Purkinje cell (primary cell): ENCODE measurements at places on chromosomes 1 and 21. TPM values are rescaled to one million over a fixed set of nuclear protein-coding genes. Genes with fewer than 3 reads are reported as not detected.

The KIF26B gene
- 0.52 and 0.56 TPM in 2 replicates for polyA plus RNA-seq

The TCP10L gene
- 0.48 and 7.4 TPM in 2 replicates for polyA plus RNA-seq

The SAMD13 gene
- polyA plus RNA-seq, result 0.84 and 1.0 TPM in 2 replicates

The MIS18A gene
- 123 and 166 TPM in 2 replicates for polyA plus RNA-seq

The PDZK1IP1 gene
- not detected in 2 replicates for polyA plus RNA-seq

The IPP gene
- 0.53 and 2.5 TPM in 2 replicates for polyA plus RNA-seq

The SRP9 gene
- 405 and 517 TPM in 2 replicates for polyA plus RNA-seq

The SDF4 gene
- 3.7 and 10.0 TPM in 2 replicates for polyA plus RNA-seq

The NUDT4B gene
- not detected in 2 replicates for polyA plus RNA-seq

The LCE1A gene
- not detected in 2 replicates for polyA plus RNA-seq

The RNU1-1 gene
- polyA plus RNA-seq, result not detected in 2 replicates

The SELL gene
- polyA plus RNA-seq, result not detected in 2 replicates
